ENCODE measurements at places on chromosomes 6 and 20. TPM values are rescaled to one million over a fixed set of nuclear protein-coding genes. Genes with fewer than 3 reads are reported as not detected.

GRCh38 chr6:119129148-119129967 is 50.9 kb upstream of the FAM184A start:
- no peak for DNase-seq

The FAM217A gene
- not detected for total RNA-seq

- no peak for DNase-seq
These were observed 40.4 kb downstream of the IRF4 start for GRCh38 chr6:431986-432385.

DNA sequence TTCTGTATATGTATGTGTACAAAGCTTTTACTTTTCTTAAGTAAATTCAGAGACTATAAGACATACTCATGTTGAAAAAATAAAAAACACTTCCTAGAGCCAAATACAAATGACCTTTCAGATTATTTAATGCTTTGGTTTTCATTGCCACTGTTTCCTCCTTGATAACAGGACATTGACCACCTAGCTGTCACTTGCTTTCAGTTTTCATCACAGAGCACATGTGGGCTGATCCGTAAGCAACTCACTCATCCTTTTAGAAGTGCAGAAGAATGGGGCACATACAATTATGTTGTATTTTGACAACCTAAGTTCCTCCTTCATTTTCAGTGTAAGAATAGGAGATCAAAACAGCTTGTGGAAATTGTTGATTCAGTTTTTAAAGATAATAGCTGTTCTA is 6.2 kb downstream of the ZBTB2 start:
- DNase-seq: no peak

GRCh38 chr6:105489216-105489530 is 86.3 kb upstream of the PREP start:
- DNase-seq: no peak

Measured in T-helper 17 cell (primary cell).